ENCODE measurements at places on chromosomes 3 and 15. TPM values are rescaled to one million over a fixed set of nuclear protein-coding genes. Genes with fewer than 3 reads are reported as not detected.

DNA sequence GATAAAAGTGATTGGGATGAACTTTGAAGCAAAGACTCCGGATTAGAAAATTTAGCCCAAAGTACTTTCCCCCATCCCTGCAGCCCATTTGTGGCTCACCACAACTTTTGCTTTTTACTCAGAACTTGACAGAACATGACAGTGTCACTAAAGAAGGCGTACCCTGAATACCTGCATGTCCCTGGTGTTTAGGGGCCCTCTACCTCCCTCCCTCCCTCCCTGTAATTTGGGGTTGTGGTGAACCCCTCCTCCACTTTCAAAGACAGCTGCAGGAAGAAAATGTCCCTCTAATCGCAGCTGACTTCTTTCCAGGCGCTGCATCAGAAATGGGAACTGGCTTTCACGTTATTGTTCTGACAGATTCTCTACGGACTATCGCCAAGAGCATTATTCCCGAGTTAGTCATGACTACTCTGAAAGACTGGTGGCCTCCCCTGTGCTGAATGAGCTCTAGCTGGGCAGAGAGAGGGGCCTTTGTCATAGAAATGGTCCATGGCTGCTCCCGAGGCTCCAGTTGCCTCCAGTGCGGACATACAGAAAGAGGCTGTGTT, 93.2 kb upstream of the ARHGEF3 start:
- DNase-seq = no peak

NR1I2 gene
- 0.73 TPM for polyA plus RNA-seq

GRCh38 chr3:2375376-2375775, 276.7 kb downstream of the CNTN4 start:
- no peak for DNase-seq

- DNase-seq = no peak
These were observed 83.7 kb upstream of the OXTR start for GRCh38 chr3:8853081-8853480.

CLDN18 gene
- polyA plus RNA-seq = 2.1 TPM

- DNase-seq = no peak
These were observed 7.2 kb downstream of the PBRM1 start for GRCh38 chr3:52678265-52679198.

GRCh38 chr3:128266453-128266852, 113.2 kb downstream of the EEFSEC start:
- no peak for DNase-seq

DNA sequence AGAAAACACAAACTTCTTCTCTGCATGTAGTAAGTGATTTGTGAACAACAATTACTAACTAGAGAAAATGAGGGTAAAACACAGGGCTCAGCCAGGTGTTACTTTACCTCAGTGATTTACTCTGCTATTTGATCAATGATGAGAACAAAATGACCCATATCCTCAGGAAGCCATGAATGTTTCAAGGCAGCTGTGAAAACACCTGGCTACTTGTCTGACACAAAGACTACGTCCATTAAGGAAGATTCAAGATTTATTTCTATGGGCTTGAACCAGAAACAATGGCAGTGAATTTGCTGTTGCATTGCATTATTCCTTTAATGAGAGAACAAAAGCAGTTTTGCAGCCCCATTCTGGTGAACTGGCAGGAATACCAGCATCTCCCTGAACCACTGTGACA, 374.6 kb upstream of the ARL6 start:
- no peak for DNase-seq

ZMYND10 gene
- 3.4 TPM for polyA plus RNA-seq

- no peak for DNase-seq
These were observed 43.9 kb downstream of the BHLHE40 start for GRCh38 chr3:5022966-5023776.

DNA sequence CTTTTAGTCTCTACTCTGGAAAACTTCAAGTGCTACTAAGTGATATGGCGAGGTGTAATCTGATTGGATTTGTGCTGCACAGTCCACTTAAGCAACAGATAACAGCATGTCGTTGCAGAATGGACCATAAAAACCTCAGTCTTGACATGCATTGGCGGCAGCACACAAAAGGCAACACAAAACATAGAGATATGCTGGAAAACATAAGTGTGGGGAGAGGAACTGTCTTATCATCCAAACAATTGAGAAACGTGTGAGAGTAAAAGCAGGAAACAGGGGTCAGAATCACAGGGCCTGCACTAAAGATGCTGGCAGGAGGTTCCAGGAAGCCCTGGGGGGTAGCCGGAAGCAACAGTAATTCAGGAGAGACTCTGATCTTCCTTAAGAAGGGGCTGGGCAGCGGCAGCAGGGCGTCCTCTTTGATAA, 82.1 kb downstream of the CGNL1 start:
- no peak for DNase-seq

GRCh38 chr3:119597548-119598288, at the start of gene PLA1A:
Gene PLA1A (plus strand): TSS chr3:119597885. CDS start chr3:119597914, 29 bp downstream.
- DNase-seq = peak; percentile 37

DNA sequence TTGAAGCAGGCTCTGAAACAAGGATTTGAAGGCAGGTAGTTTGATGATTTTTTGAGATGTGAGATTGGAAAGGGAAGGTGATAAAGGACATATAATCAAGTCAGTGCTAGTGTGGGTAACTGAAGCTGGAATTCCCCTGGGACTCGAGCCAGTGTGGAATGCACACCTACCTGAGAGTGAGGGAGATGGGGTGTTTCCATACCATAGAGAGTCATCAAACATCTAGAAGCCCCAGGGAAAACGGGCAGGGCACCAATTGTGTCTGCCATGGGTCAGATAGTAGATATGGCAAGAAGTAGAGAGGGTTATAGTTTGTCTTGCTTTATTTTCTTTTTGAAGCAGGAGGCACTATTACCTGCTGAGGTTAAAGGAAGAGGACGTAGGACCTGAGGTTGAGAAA, 120.0 kb downstream of the SSR3 start:
- no peak for DNase-seq

DNA sequence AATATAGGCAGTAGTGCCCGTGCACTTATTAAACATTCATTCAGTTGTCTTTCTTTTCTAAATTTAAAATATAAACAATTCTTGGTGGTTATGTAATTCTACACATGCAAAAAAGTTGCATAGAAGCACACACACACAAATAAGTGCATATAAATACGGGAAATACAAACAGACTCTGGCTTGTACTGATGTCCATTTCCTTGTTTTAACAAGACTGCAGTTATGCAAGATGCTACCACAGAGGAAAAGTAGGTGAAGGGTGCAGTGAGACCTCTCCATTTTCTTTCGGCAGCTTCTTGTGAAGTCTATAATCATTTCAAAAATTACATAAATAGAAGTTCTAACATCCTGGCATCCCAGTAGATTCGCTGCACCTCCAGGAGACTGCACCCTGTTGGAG, 130.6 kb upstream of the BCL6 start:
- no peak for DNase-seq

- no peak for DNase-seq
These were observed 38.8 kb upstream of the PLXND1 start for GRCh38 chr3:129645286-129645685.

DNA sequence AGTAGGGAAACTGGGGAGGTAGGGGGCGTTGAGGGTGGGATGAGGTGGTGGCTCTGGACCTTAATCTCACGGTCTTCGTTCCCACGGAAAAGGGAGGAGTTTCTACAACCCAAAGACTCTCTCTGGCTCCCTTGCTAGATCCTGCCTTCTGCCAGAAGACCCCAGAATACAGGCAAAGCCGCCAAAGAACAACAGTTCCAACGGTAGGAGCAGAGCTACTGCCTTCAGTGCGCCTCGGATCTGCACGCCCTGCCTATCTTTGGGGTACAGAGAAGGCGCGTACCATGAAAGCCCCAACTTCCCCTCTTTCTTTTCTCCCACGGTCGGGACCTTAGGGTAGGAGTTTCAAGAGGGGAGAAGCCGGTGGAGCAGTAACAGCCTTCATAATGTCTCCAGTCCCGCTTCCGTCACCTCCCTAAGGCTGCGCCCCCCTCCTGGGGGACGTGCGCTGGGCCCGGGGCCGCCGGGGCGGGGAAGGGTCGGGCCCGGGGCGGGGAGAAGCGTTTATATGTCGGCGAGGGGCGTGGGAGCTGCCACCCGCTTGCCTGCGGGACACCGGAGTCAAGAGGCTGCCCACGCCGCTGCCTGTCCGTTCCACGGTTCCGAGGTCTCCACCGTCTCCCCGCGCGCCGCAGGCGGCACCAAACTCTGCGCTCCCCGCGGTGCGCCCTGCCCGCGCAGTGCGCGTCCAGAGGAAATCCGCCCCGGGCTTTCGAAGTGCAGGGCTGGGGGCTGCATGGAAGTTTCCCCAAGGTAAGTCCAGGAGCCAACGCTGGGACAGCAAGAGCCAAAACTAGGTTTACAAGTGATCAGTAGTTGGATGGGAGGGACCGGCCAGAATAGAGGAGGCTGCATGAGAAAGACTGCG, at the start of gene COL6A6:
TSS of gene COL6A6 (plus strand) at position 533 of the 868 bp plus-strand sequence. CDS start 43,188 bp downstream, outside the sequence.
- no peak for DNase-seq

GRCh38 chr15:27563765-27564370, 535.2 kb downstream of the OCA2 start:
- no peak for DNase-seq

DNA sequence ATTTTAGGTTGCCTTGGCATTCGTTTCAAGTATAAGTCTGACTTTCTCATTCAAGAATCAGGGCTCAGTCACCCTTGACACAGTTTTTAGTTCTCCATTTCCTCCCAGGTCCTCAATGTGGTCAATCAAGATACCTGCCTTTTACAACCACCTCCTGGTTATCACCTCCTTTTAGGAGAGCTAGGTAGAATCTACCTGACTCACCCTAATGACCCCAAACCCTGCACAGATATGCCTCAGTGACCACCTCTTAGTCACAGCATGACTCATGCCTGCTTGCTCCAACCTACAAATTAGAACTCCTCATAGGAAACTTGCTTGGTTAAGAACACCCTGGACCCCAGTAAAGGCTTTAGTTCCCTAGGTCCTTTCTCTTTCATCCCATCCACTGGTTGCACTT, 22.5 kb downstream of the DMXL2 start:
- DNase-seq = no peak

FBXW12 gene
- 0.37 TPM for polyA plus RNA-seq

DNA sequence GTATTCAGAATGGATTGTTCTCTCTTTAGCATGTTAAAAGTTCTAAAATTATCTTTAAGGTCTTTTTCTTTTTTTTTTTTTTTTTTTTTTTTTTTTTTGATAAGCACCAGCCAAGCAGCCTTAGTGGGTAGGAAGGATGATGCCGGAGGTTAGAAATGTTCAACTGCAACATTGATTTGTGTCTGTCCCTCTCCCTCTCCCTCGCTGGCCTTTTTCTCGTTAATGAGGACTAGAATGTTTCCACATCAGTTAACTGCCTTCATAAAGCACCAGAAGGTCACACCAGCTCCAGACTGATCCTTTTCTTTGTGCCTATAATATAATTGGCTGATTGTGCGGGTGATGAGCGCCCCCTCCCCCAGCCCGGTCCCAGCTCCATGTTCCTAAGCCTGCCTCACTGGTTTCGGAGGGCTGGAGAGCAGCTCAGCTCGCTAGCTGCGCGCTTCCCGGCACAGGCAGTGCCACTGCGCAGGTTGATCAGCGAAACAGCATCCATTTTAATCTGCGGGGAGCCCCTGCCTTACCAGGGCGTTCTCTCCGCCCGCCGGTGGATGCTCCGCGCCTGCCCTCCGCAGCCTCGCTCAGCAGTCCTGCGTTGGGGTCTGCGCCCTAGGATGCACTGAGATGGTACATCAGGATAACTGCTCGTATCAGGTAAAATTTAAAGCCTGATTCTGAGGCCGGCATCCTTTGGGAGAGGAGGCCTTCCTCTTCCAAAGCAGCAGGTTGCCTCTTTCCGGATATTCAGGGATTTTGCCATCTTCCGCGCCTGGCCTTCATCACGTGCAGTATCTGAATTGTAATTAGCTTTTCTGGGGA, 148.9 kb upstream of the IL12A start:
- no peak for DNase-seq

- DNase-seq = no peak
These were observed 1090.3 kb upstream of the CFAP20DC start for GRCh38 chr3:60140160-60140559.

GP5 gene
- polyA plus RNA-seq = 0.91 TPM

- no peak for DNase-seq
These were observed 71.0 kb downstream of the PBRM1 start for GRCh38 chr3:52614689-52615088.

- no peak for DNase-seq
These were observed 19.9 kb upstream of the TNFAIP8L3 start for GRCh38 chr15:51114437-51115119.

DNA sequence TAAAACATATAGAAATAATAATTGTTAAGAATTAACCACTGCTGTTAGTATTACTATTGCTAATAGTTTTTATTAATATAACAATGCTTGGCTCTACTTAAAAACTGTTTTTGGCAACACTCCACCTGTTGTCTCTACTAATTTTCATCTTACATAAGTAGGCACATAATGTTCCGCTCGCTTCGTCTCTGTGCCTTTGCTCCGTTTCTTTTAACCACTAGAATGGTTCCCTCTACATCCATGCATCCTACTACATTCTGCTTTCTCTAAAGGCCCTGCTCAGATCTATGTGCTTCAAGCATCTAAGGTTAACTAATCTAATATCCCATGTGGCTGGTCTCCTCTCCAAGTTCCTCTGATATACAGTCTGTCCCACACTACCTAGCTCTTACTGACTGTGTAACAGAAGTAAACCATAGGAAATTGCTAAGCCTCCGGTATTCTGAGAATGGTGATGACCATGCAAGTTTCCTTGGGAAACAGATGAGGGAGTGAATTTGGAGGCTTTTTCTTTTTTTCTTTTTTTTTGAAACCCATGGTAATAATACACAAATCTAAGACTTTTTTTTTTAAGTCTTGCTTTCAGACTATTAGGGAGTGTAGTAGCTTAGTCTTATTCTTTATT, 138.3 kb downstream of the P3H2 start:
- no peak for DNase-seq

ALDH1A2 gene
- polyA plus RNA-seq = 281 TPM

- DNase-seq = no peak
These were observed 62.1 kb downstream of the PRICKLE2 start for GRCh38 chr3:64163019-64163754.

- DNase-seq = no peak
These were observed 248.9 kb upstream of the PROK2 start for GRCh38 chr3:72033666-72034428.

DNA sequence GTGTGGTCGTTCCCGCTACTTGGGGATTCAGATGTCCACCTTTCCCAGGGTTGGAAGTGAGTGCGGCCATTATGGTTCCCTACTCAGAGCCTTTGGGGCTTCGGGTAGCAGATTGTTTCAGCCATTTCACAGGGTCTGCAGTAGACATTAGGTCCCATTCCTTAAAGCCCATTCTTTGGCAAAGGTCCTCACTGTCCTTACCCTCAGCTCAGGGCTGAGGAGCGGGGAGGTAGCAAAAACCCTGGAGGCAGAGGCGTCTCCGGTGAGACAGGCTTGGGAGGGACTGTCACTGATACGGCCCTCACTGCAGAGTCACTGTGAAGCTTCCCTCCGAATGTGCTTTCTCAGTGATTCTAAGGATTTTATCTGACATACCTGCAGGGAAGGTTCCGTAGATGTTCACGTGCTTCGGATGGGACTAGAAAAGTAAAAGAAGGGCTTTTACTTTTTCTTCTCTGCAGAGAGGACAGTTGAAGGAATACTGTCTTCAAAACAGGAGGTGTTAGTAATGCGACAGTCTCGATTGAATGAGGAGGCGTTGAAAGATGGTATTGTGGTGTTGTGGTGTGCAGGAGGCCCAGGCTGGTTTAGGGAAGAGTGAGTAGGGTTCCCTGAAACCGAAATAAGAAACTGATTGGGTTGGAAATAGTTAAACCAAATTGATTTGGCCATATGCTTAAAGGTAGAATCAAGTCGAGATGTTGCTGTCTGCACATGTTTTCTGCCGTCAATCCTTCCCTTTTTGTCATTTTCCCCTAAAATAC, 630 bp downstream of the ATP6V1A start:
- no peak for DNase-seq

GABRA5 gene
- 0.27 TPM for polyA plus RNA-seq

CATSPER2 gene
- 10.0 TPM for polyA plus RNA-seq

GBE1 gene
- 26.7 TPM for polyA plus RNA-seq
